ENCODE measurements at places on chromosomes 12 and 14.

- DNase-seq = no peak
- H3K36me3 ChIP-seq = peaks cover 19% of the 10 kb centered on the region
- no peak overlapping the region for H3K4me3 ChIP-seq
- H3K27me3 ChIP-seq = no peaks in the 10 kb centered on the region
- H3K4me1 ChIP-seq = no peaks in the 10 kb centered on the region
Observed at GRCh38 chr12:4555804-4556203, 6.2 kb upstream of the DYRK4 start.

DNA sequence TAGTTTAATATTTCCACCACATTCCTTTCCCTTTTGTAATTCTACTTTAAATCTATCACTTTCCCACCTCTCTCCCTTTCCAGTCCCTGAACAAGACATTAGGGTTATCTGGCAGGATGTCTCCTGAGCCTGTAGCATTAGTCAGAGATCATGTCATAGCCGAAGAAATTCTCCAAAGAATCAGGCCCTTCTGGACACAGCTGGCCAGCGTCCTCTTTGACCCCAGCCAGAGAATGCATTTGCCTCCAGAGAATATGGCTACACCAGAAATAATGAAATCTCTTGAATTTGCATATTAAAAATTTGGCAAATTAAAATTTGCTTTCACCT, 56.7 kb downstream of the NTF3 start:
- no peak overlapping the region for H3K27ac ChIP-seq
- no peaks in the 10 kb centered on the region for H3K27me3 ChIP-seq
- H3K36me3 ChIP-seq = no peaks in the 10 kb centered on the region
- H3K4me3 ChIP-seq = no peak overlapping the region

DNA sequence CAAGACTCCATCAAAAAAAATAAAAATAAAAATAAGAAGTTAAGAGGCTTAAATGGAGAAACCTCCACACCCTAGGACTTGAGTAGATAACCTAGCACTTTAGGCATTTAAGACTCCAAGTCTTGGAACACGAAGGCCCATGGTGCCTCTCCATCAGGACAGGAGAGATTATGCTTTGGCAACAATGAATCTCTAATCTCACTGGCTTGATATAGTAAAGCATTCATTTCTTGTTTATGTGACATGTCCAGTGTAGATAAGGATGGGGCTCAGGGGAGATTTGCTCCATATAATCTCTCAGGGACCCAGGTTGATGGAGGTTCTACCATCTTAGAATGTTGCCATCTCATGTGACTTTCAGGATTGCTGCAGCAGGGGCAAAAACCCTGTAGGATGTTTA, 117.7 kb upstream of the FUT8 start:
- H3K36me3 ChIP-seq = peaks cover 42% of the 10 kb centered on the region
- no peak overlapping the region for H3K27ac ChIP-seq
- DNase-seq = no peak
- peaks cover 47% of the 10 kb centered on the region for H3K4me1 ChIP-seq
- no peak overlapping the region for H3K4me3 ChIP-seq

- H3K27ac ChIP-seq = no peak overlapping the region
- no peaks in the 10 kb centered on the region for H3K36me3 ChIP-seq
- peaks cover 2% of the 10 kb centered on the region for H3K27me3 ChIP-seq
- H3K4me1 ChIP-seq = no peaks in the 10 kb centered on the region
- no peak for DNase-seq
Observed at GRCh38 chr14:69909826-69910550, 30.8 kb downstream of the SMOC1 start.

GRCh38 chr12:85781766-85782165, 54.4 kb downstream of the RASSF9 start:
- H3K27me3 ChIP-seq = no peaks in the 10 kb centered on the region
- H3K36me3 ChIP-seq = no peaks in the 10 kb centered on the region
- no peak for DNase-seq
- H3K27ac ChIP-seq = no peak overlapping the region
- H3K4me3 ChIP-seq = no peak overlapping the region

GRCh38 chr12:110269622-110270124, 11.4 kb upstream of the ATP2A2 start:
- H3K4me1 ChIP-seq = no peaks in the 10 kb centered on the region
- H3K27me3 ChIP-seq = peaks cover 32% of the 10 kb centered on the region
- no peaks in the 10 kb centered on the region for H3K36me3 ChIP-seq
- no peak overlapping the region for H3K4me3 ChIP-seq
- no peak for DNase-seq

GRCh38 chr14:94906991-94907587, 137.2 kb upstream of the GSC start:
- H3K36me3 ChIP-seq = no peaks in the 10 kb centered on the region
- H3K27ac ChIP-seq = no peak overlapping the region
- peaks cover 2% of the 10 kb centered on the region for H3K27me3 ChIP-seq
- DNase-seq = no peak

DNA sequence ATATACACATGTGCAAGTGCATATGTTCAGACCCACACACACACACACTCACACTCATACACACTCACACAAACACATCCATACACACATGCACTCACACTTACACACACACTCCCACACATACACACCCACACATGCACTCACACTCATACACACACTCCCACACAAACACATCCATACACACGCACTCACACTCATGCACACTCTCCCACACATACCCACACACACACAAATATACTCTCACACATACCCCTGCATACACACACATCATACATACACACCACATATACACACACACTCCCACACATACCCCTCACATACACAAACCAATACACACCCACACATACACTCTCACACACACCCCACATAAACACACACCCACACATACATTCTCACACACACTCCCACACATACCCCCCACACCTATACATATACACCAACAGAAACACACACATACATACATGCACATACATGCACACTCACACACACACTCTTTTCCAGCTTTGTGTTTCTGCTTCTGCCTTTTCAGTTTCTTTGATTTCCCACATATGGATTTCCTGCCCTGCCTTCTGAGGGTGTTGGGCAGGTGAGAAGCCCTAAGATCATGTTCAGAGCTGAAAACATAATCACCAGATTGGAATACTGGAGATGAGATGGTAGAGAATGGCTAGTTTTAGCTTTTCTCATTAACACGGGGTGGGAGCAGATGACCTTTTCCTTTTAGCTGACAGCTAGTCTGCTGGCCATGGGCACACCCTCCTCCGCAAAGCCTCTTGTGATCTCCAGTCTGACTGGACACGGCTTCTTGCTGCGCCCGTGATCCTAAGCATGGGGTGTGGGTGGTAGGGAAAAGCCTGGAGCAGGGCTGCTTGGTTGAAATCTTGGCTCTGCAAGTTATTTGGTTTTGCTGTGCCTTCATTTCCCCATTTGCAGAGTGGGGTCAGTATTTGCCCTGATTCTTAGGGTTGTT, 214.0 kb downstream of the CHST11 start:
- peaks cover 15% of the 10 kb centered on the region for H3K36me3 ChIP-seq
- H3K27me3 ChIP-seq = no peaks in the 10 kb centered on the region
- peak overlapping the region; percentile 69 for H3K4me3 ChIP-seq
- no peak for DNase-seq
- H3K27ac ChIP-seq = peak overlapping the region; percentile 84
- peaks cover 47% of the 10 kb centered on the region for H3K4me1 ChIP-seq

GRCh38 chr14:93976477-93977057, at the start of gene ASB2:
Gene ASB2, minus strand, starts transcription at chr14:93976570. Its CDS starts 12,031 bp downstream, at chr14:93964539.
- peak within 1 kb of the TSS; percentile 87 for H3K27ac ChIP-seq
- H3K36me3 ChIP-seq = peaks cover 28% of the 10 kb centered on the region
- peak within 1 kb of the TSS; percentile 73 for H3K4me3 ChIP-seq
- no peaks in the 10 kb centered on the region for H3K27me3 ChIP-seq

DNA sequence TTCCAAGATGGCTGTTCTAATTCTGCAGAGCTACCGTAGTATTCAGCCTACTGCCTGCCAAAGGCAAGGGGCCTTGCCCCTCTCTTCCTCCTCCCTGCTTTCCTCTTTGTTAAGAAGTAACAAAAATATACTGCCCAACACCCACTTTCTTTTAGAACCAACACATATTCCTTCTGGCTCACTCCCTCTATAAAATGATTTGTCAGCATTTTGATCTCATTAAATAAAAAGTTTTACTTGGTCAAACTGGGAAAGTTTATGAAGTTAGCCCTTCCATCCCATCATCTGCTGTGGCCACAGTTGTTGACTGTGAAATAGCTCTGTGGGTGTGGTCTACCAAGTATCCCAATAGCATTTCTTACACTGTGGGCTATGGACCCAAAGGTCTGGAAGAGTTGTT, 472.4 kb downstream of the ZFP36L1 start:
- no peak for DNase-seq
- H3K27me3 ChIP-seq = no peaks in the 10 kb centered on the region
- H3K36me3 ChIP-seq = peaks cover 8% of the 10 kb centered on the region
- no peaks in the 10 kb centered on the region for H3K4me1 ChIP-seq

DNA sequence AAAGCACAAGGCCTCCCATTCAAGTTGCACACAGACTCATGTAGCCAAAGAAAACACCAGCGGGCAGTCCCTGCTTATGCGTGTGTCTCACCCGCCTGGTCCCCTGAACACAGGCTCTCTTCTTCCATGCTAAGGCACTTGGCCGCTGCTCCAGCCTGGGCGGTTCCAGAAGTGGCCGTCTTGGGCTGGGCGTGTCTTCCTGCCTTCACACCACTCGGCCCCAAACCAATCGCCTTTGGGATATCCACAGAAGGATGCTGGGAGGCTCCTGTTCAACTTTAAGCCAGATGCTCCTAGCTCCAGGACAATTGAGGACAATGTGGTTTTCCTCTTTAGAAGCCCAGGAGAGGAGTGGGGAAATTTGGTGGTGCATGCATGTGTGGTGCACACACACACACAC, 2.2 kb downstream of the SCARB1 start:
- no peaks in the 10 kb centered on the region for H3K27me3 ChIP-seq
- no peak overlapping the region for H3K4me3 ChIP-seq
- peaks cover 23% of the 10 kb centered on the region for H3K4me1 ChIP-seq
- DNase-seq = no peak

DNA sequence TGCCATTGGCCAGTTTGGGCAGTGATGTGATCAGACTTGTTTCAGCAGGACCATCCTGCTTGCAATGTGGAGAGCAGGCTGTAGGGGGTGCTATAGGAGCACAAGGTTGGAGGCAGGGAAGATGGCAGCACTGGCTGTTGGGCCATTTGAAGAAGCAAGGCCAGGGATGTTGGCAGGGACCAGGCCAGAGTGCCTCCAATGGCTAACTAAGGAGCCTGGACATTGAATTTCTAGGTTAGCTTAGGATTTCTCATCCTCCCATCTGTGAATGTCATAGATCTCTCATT, 23.5 kb downstream of the FGF23 start:
- H3K36me3 ChIP-seq = peaks cover 6% of the 10 kb centered on the region
- peaks cover 10% of the 10 kb centered on the region for H3K4me1 ChIP-seq
- H3K27me3 ChIP-seq = no peaks in the 10 kb centered on the region
- H3K27ac ChIP-seq = no peak overlapping the region

DNA sequence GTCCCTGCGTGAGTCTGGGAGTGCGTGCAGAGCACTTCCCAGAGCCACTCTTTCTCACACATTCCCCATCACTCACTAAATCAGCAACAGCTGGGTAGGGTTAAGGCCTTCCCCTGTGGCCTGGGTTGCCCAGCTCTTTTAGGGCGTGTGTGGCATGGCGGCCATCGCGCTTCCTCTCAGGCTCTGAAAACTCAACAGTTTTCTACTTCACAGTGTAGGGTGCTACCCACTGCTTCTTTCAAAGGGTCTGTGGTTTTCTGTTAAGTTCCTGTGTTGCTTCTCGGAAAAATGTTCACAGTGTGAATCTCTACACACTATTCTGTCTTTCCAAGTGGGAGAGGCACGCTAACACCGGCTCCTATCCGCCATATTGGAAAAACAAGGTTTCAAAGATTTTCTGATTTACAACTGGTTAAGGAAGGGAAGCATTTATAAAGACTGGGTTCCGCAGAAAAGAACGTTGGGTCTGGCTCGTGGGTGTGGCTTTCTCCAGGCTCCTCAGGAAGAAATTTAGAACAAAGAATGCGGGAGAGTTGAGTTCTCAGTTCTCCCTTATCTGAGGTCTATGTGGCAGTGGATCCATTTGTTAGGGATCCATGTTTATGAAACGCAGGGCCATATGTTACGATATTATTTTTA, 34.9 kb upstream of the AEBP2 start:
- peak; percentile 45 for DNase-seq
- peak overlapping the region; percentile 76 for H3K4me3 ChIP-seq
- H3K36me3 ChIP-seq = peaks cover 14% of the 10 kb centered on the region
- peak overlapping the region; percentile 98 for H3K27ac ChIP-seq
- H3K4me1 ChIP-seq = peaks cover 20% of the 10 kb centered on the region

GRCh38 chr12:94171595-94171930, 23.2 kb downstream of the PLXNC1 start:
- H3K4me3 ChIP-seq = no peak overlapping the region
- no peak overlapping the region for H3K27ac ChIP-seq
- peaks cover 44% of the 10 kb centered on the region for H3K36me3 ChIP-seq
- no peak for DNase-seq
- H3K4me1 ChIP-seq = peaks cover 54% of the 10 kb centered on the region

Measured in activated naive CD8-positive, alpha-beta T cell treated with anti-CD3 and anti-CD28 coated beads, Interleukin-2, amount 10 ng/mL, durations not matched to agents 7 days and 5 days (primary cell).